ENCODE measurements at places on chromosomes 7 and 10.

- DNase-seq, result no peak
These were observed 755.4 kb downstream of the KCNMA1 start for GRCh38 chr10:76882245-76882644.

- no peak for DNase-seq
These were observed 19.3 kb downstream of the IL15RA start for GRCh38 chr10:5958077-5958476.

GRCh38 chr7:6130007-6130587 lies 98.9 kb downstream of the ANKRD61 start:
- no peak for DNase-seq

GRCh38 chr10:85147346-85148250 lies 819.2 kb downstream of the CCSER2 start:
- DNase-seq, result no peak

DNA sequence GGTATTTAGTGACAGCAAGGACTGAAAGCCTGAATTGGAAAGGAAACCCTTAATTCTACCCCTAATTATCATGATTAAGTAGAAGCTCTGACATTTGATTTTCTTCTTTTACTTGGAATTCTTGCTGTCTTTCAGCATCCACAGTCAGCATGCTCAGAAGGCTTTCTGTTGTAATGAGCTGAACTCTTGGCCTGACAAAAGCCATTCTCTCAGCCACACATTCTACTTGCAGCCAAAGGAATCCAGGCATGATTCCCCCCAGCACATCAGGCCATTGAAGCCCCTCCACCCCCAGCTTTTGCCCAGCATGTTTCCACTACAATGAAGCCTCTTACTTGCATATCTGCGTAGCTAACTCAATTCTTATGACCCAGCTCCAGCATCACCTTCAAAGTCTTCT lies 94.3 kb upstream of the FRMD4A start:
- no peak for DNase-seq

All from activated T-cell treated with anti-CD3 and anti-CD28 coated beads, Interleukin-2, amount 50 U/mL, for 1 hour (primary cell).